ENCODE measurements at places on chromosomes 12 and 14.

DNA sequence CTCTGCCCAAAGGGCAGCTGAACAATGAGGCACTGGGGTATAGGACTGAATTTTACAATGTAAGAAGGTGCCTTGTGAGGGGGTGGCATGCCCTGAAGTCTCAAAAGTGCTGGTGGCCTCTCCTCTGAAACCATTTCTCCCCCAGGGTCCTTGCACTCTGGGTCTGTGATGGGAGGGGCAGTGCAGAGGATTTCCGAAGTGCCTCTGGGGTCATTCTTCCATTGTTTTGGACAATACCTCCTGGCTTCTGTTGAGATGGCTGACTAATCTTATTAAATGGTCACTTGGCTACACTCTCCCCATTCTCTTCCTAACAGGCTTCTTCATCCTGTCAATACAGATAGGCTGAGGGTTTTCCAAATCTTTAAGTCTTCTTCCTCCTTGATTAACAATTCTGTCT lies 59.3 kb downstream of the UNC79 start:
- DNase-seq = no peak

DNA sequence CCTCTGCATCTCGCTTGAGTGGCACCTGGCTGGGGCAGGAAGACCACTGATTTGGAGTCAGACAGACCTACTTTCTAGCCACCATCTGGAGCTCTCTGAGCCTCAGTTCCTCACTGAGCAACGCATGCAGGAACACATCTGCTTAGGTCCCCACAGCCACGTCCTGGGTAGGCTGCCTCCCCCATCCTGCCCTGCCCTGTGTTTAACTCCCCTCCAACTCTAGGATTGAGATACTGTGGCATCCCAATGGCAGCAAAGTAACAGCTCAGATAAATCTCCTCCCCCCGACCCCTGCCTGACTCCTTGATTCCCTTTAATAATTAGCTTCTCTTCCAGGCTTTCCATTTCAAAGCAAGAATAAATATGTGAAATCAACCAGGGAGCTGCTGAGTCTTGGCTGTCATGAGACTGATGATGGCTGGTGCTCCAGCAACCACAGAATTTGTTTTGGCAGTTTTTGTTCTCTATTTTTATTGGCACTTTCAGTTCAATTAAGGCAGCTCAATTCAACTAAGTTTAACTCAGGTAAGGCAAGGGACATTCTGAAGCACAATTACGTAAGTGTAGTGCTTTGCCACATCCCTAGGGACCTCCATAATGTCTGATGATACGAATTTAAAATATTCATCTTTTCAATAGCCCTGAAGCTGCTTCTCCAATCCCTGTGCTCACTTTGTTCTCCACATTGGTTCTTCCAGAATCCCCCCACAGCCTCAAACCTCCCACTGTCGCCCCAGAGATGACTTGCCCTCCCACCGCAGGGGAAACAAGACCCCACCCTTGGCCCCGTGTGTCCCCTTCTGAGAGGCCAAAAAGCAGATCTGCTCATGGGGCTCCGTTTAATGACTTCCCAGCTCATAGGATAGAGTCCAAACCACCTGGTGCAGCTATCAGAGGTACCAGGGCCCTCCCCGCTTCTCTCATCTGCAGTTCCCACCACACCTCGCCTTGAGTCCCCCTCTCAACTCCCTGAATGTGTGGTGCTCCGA lies 58.2 kb downstream of the ESR2 start:
- peak; percentile 95 for DNase-seq

DNA sequence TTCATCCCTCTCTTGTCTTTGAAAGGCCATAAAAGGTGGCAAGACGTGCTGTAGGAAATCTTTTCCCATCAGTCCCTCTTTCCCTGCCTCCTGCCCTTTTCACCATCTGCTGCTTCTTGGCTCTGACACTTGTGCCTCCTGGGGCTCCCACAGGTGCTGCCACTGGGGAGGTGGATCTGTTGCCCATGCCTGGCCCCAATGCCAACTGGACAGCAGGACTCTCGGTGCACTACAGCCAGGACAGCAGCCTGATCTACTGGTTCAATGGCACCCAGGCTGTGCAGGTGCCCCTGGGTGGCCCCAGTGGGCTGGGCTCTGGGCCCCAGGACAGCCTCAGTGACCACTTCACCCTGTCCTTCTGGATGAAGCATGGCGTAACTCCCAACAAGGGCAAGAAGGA lies 6.5 kb downstream of the CLSTN3 start:
- no peak for DNase-seq

- DNase-seq = no peak
These were observed 10.7 kb downstream of the MED13L start for GRCh38 chr12:116266631-116267349.

- no peak for DNase-seq
These were observed 10.1 kb downstream of the FBXL14 start for GRCh38 chr12:1584326-1584725.

- DNase-seq = no peak
These were observed 199.8 kb upstream of the ARHGAP5 start for GRCh38 chr14:31877255-31877798.

DNA sequence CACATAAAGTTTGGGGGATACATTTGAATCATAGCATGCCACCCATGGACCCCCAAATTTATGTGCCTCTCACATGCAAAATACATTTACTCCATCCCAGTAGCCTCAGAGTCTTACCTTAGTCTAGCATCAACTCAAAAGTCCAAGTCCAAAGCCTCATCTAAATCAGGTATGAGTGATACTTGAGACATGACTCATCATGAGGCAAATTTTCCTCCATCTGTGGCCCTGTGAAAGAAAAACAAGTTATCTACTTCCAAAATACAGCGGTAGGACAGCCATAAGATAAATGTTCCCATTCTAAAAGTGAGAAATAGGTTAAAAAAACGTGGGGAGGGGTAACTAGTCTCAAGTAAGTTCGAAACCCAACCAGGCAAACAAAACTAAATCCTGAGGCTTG lies 444.2 kb downstream of the SNAPC1 start:
- no peak for DNase-seq

DNA sequence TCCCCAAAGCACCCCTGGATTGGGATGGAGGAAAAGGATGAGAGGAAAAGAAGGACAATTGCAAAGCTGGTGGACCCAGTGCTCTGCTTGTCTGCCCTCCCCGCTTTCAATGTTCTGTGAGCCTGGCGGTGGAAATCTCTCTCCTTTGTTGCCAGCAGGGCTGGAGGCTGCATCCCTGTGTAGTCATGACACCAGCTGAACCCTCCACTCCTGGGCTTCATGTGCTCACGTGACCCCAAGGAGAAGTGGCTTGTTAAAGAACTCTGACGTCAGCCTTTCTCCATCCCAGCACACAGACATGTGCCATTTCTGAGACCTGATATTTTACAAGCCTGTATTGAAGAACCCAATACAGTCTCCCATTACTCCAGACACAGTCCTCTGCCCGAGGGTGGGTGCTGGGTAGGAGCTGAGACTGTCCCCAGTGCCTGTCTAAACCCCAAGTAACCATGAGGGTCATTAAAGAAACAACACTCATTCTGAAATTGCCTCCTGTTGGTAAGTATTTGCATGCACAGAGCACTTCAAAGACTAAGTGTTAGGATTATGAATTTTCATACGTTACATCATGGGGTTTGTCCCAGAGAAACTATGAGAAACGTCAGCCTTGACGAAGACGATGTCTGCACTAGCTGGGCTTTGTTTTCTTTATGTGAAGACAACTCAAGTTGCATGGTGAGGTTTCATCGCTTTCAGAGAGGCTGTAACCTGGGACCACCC lies 21.7 kb downstream of the GALNT16 start:
- DNase-seq = no peak

DNA sequence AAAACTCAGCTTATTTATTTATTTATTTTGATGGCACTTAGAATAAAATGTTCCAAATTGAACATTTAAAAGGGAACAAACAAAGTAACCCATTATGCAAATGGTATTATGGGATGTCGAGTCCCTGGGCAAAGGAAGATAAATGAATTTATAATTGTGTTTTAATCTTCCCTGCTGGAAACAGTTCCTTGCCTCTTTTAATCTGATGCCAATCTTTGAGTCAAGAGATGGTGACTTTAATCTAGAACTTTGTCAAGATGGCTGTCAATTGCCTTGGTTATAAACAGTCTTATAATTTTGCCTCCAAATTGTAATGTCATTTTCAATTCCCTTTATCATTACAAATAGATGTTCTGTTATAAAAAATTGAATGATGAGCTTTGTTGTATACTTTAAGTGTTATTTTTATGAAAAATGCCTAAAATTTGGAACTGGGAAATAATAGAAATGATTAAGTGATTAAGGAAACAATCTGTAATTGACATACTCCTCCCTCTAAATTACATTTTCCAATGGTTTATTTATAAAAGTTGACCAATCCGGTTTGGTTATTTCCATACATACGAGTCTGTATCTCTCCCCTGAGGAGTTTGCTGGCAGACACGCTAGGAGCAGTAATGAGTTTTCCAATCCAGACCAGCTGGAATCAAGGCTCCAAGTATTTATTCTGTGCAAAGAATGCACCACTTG lies 134.9 kb upstream of the FRMD6 start:
- no peak for DNase-seq

GRCh38 chr14:94612174-94612573 lies at the start of gene SERPINA3:
SERPINA3 (plus strand) TSS chr14:94612391; CDS start chr14:94614442, 2,051 bp downstream.
- DNase-seq = no peak

DNA sequence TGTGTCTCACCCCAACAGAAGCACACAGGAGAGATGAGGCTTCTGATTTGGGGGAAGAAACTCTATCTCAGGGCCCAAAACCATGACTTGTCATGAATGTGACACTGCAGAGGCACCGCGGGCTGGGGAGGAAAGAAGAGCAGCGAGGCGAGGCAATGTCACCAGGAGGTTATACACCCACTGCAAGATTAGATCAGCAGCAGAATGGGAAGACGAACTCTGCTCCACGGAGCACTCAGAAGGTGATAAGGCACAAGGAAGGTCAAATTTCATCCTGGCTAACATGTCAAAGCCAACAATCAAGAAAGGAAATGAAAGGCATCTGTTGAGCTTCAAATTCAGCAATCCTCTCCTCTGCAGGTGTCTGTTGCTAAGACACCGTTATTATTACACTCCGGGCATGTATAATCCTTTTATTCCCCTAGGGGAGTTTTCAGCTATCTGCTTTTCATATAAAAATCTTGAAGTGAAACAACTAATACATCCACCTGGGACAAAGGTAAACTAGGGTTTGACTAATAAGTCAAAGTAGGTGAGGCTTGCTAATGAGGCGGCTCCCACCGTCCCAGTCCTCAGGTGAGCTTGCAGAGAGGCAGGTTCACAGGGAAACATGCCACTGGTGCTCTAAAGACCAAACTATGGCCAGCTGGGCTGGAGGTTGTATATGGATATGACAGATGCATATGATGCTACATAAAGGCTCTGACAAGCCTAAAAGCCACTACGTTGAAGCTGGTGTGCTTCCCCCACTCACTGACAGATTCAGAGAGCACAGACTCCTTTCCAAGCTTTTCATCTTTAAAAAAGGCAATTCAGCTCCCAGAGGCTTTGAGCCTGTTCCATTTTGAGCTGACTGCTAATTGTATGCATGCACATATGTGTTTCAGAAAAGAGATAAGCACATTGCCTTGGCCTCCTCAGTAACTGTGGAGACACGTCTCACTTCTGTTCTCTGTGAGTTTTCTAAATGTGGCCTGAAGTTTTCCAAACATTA lies 221.2 kb downstream of the NELL2 start:
- DNase-seq = no peak

GRCh38 chr12:4137441-4137840 lies 136.1 kb upstream of the CCND2 start:
- DNase-seq = no peak

DNA sequence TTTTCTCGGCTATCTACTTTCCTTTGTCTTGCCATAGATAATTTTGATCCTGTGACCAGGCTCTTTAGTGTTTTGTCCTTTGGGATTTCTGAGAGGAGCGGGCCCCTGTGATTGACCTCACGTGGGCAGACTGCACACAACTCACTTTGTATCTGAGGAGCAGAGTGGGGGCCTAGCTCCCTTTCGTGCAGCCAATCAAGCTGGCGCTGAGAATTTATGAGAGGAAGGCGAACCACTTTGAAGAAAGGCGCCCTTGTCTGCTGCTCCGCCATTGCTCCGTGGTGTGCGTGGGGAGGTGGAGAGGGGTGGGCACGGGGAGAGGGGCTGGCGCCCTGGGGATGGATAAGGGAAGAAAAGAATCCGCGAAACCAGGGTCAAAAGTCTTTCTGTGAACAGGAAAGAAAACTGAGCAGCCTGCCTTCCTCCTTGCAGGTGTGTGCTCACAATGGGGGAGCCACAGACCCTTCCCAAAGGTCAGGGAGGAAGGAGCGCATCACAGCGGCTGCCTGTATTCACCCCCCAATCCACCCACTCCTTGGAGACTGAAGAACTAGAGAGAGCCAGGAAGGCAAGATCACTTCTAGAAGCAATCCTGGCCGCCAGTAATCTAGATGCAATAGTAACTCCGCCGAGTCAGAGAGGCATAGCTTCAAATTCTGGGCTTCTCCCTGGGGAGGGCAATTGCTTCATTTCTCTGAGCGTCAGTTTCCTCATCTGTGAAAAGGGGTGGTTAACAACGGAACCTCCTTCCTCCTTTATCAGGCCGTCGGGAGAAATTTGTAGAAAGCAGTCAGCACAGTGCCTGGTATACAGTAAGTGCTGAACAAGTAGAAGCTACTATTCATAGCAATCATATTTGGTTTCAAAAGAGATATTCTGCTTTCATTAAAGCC lies 24.9 kb upstream of the MED13L start:
- DNase-seq = no peak

GRCh38 chr12:26971963-26972362 lies 33.7 kb downstream of the FGFR1OP2 start:
- DNase-seq = peak; percentile 47

DNA sequence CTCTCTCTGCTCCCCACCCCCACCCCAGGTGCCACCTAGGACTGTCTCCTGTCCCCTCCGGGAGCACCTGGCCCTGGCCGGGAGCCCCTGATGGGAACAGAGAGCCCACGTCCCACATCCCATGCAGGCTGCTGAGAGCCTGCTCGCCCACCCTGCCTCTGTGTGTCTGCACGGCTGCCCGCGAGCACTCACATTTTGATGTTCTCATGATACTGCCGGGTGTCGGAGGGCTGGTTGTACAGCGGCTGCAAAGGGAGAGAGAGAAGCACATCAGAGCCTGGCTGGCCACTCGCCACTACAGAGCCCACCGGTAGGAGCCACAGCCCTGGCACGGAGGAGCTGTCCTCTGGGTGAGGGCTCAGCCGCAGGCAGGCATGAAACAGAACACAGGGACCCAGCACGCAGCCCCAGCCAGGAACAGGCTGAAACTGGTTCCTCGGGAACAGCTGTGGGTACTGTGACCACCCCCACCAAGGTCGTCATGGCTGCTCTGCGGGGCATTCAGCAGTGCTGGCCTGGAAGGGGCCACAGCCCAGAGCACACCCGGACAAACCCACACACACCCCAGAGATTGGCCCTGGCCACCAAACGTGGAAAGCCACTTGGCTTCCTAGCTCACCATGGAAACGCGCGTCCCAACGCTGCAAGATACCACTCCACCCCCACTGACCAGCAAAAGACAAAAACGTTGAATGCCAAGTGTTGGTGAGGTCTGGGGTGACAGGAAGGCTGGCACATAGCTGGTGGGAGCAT lies 117.6 kb downstream of the NCOR2 start:
- no peak for DNase-seq

GRCh38 chr12:53478865-53479264 lies 20.4 kb downstream of the MAP3K12 start:
- no peak for DNase-seq

GRCh38 chr12:54338698-54339296 lies 13.9 kb downstream of the COPZ1 start:
- no peak for DNase-seq

GRCh38 chr12:38555620-38556591 lies 239.3 kb downstream of the ALG10B start:
- no peak for DNase-seq
